Colonic mucosa (tissue), 4 donors: ENCODE measurements at places on chromosomes 6 and 20.

- no peak for DNase-seq
Observed at GRCh38 chr20:21498195-21498594, 15.7 kb downstream of the NKX2-2 start.

- no peak for DNase-seq
Observed at GRCh38 chr6:30334075-30334783, 7.5 kb downstream of the TRIM39 start.

- no peak for DNase-seq
Observed at GRCh38 chr6:39380837-39381549, 58.5 kb upstream of the KCNK16 start.

DNA sequence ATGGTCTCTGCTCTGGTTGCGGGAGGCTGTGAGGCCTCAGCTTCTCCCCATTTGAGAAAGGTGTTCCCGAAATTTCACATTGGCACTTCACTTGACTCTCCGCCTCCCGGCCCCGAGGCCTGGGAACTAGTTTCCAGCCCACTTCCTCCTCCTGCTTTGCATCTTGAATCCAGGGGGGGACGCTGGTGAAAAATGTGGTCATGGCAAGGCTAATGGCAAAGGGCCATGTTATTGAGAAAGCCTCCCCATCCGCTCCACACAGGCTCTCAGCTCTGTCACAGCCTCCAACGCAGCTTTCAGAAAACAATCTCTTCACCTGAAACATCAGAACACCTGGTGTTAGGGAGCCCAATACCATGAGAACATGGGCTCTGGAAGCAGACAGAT lies 5.6 kb downstream of the PLAGL2 start:
- DNase-seq = no peak

DNA sequence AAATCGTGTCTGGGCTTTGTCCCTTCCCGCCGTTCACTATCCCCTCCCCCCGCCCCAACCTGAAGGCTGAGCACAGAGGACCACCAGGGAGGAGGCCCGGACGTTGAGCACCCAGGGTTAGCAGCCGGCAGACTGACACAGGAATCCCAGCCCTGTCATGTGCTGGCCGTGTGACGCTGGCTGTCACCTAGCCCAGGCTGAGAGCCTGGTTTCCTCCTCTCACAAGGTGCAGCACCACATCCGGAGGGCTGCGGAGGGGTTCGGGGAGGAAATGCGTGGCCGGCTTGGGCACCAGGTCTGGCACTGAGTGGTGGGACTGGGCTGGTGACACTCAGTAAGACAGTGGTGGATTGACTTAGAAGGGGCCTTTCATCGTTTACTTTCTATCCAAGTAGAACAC lies 4.6 kb upstream of the LSM14B start:
- DNase-seq = no peak

- no peak for DNase-seq
Observed at GRCh38 chr6:73746787-73747186, 50.8 kb downstream of the CD109 start.

DNA sequence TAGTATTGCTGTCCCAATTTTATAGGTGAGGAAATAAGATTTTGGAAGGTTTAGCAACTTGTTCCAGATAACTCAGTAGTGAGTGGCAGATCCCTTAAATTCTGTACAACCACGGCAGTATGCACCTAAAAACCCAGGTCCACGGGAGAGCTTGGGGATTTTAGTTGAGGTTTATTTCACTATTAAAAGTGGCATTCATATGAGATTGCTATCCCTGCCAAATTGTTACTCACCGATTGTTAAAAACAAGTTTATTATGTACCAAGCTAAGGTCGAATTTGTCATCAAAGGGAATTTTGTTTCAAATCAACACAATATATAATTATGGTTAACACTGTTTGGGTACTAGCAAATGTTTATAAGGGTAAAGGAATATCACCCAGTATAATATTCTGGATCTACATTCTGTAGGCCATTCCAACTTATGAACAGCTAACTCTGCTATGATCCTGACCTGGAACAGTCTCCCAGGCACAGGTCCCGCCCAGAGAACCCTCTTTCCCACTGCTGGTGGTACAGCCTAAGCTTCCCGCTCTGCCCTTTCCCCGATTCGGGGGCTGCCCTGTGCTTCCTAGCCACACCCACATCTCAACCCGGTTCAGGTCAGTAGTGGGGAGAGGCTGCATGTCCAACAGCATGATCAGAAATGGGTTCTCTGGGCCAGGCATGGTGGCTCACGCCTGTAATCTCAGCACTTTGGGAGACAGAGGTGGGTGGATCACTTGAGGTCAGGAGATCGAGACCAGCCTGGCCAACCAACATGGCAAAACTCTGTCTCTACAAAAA lies 24.9 kb downstream of the GPLD1 start:
- no peak for DNase-seq
